ENCODE measurements at places on chromosomes 6 and 20.

DNA sequence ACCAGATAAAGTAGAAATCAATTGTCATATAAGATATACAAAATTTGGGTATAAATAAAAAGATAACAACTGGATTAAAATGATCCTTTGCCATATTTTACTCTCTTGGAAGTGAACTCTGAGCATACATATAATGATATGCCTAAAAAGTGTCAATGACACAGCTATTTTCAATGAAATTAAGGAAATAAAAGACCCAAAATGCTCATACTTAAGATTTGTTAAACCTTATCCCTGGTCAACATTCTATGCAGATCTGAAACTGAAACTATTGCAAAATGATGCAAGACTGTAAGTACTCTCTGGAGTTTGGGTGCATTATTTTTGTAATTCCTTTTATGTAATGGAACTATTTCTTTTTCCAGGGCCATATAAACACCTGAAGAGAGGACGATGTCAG, 119.0 kb upstream of the SGK1 start:
- no peak for DNase-seq

- no peak for DNase-seq
Measured at GRCh38 chr6:122422614-122423267, 23.3 kb downstream of the HSF2 start.

- no peak for DNase-seq
Measured at GRCh38 chr6:90388395-90388794, 91.8 kb upstream of the BACH2 start.

- DNase-seq = no peak
Measured at GRCh38 chr20:55893031-55893430, 112.3 kb downstream of the CBLN4 start.

GRCh38 chr6:136070815-136071214, 179.3 kb downstream of the MTFR2 start:
- no peak for DNase-seq

GRCh38 chr6:121837545-121838229, 402.2 kb downstream of the GJA1 start:
- DNase-seq = no peak

DNA sequence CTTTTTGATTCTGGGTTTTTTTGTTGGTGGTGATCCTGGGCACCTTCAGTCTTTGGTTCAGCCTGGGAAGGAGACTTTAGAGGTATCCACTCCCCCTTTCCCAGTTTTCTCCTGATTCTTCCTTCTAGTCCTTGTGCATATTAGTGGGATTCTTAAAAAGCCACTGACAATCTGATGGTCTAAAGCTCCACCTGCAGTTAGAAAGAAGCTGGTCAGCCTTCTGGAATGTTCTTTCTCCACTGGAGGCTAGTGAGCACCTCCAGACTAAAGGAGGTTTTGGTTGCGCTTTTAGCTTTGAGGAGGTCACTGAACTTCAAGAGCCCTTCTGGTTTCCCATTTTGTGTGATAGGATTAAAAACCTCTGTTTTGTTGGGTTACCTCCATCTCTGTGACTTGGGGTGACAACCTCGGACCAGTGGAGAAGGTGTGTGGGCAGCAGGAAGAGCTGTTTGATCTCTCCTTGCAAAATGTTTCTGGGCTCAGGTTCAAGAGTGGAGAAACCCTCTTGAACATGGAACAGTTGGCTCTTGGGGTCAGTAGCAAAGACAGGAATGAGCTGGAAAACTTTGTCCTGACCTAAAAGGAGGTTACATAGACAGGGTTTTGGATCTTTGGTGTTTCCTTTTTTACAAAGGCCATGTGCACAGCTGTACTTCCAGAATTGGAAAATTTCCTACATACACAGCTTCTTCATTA, 29.0 kb downstream of the JARID2 start:
- no peak for DNase-seq
